ENCODE measurements at places on chromosomes 11 and 22.

- no peak for DNase-seq
These were observed 3.7 kb upstream of the COMT start for GRCh38 chr22:19937616-19938473.

DNA sequence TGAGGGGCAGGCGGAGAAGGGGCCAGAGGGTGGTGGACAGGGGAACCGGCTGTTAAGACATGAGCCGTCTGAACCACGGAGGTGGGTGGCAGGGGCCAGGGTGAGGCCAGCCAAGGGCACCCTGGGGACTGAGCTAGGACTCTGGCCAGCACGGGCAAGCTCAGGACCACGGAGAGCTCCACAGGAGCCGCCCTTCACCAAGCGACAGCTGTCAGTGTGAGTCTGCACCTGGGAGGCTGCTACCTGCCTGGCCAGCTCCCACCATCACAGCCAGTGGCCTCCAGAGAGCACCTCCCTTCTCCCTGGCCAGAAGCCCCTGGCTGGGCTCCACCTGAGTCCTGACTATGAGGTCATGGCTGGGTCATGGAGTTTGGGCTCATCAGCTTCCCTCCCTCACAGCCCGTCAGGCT lies 21.6 kb downstream of the MGAT3 start:
- no peak for DNase-seq

DNA sequence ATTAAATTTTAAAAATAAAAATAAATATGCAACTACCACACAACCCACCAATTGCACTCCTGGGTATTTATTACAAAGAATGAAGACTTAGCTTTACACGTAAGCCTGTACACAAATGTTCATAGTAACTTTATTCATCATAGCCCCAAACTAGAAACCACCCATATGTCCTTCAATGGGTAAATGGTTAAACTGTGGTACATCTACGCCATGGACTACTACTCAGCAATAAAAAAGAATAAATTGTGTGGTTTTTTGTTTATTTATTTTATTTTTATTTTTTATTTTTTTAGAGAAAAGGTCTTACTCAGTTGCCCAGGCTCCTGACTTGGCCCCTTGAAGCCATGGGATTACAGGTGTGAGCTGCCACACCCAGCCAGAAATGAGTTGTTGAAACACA lies 14.6 kb downstream of the GAL start:
- no peak for DNase-seq

- no peak for DNase-seq
These were observed 59.7 kb upstream of the SLC35C1 start for GRCh38 chr11:45745065-45745811.

GRCh38 chr11:67289226-67289650 lies at the start of gene ANKRD13D:
Gene ANKRD13D (plus strand): TSS chr11:67289303. CDS start chr11:67289461, 158 bp downstream.
- no peak for DNase-seq

GRCh38 chr22:24512043-24512442 lies 16.9 kb downstream of the UPB1 start:
- no peak for DNase-seq
